ENCODE measurements at places on chromosomes 7 and 10.

- no peak for DNase-seq
Measured at GRCh38 chr7:121448429-121448828, 52.3 kb upstream of the FAM3C start.

DNA sequence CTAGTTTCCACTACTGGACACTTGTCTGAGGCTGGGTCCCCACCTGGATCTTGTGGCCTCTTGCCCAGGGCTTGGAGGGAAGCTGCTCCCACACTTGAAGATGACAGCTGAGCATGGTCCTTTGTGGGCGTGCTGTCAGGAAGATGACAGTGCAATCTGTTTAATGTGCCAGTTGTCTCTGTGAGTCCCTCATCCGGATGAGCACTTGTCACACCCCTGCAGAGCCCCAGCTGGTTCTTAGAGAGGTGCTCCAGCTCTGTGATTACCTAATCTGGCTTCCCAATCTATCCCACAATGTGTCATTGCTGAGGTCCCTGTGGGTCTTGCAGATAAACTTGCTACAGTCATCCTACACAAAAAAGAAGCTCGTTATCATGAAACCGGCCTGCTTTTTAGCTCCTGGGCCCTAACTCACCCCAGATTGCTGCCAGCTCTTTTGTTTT is 34.8 kb upstream of the CCSER2 start:
- no peak for DNase-seq

DNA sequence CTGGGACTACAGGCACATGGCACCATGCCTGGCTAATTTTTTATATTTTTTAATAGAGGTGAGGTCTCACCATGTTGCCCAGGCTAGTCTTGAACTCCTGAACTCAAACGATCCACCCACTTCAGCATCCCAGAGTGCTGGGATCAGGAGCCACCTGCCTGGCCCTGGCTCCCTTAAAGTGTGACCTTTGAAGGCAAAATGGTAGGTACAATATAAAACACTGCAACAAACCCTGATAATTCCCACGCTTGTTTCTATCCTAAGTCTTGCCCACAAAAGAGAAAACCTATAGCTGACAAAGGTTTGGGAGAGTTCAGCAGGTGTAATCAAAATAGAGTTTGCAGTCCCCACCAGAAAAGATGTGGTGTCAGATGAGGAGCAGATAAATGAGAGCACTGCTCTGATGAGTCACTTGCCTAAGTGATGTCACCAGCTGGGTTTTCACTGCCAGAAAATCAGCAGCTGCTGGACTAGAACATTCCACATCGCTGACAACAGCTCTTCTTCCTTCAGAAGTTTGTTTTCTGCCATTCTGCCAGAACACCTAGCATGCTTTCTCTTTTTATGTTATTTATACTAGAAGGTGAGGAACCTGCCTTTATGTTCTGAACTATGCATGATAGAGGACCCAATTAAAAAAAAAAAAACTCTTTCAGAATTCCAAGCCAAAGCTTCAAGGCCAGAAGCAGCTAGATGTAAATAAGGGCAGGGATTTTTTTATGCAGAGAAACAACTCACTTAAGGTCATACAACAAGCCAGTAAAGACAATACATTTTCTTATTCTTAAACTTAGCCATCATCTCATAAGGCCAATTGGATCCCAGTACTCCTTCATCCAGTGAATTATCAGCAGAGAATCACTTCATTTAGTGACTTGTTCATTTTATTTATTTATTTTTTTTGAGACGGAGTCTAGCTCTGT is 18.0 kb downstream of the PURB start:
- DNase-seq, result no peak

DNA sequence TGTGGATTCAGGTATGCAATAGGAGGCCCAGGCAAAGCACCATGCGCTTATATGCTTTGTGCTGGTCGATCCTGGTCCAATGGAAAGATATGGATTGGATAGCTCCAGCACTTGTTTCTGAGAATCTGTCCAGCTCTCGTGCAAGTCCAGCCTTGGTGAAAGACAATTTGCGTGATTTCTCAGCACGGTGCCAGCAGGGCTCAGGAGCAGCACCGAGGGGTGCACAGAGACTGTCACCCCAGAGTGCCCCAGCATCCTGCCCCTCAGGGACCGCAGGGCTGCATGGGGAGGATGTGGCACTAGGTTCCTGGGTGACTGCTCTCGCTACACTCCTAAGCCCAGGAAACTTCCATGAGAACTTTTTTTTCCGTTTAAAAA is 225.2 kb downstream of the WDR37 start:
- no peak for DNase-seq

DNA sequence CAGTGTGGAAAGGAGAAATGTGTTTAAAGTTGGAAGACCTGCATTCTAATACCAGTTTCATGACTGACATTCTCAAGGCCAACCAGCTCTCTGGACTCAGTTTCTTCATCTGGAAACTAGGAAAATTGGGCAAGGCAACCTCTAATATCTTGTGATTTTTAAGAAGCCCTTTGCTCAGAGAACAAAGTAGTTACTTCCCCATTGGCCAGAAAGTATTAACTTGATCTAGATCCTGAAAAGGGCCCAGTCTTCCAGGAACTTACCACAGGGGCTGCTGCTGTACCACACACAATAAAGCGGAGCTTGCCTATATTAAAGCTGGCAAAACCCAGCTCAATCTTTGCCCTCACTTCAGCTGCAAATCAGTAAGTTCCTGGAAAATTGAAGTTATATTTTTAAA is 155.6 kb upstream of the ADO start:
- no peak for DNase-seq

- DNase-seq, result no peak
Measured at GRCh38 chr10:21526860-21527597, 1.5 kb upstream of the SKIDA1 start.

GRCh38 chr7:55050281-55050680 is 31.5 kb downstream of the EGFR start:
- no peak for DNase-seq

DNA sequence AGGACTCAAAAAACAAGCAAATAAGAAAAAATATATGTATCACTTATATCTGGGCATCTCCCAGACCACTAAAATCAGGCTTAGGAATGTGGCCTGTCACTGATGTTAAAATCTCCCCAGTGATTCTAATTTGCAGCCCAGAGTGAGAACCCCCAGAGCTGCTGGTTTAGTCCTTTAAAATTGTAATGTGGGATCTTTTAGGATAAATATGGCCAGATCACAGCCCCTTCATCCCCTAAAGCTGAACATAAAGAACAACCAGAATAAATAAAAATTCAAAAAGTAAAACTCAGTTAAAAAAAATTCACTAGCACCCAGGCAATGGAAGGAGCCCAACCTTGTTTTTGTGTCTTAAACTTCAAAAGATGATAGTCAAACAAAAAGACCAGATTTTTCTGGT is 46.4 kb upstream of the MTURN start:
- no peak for DNase-seq

GRCh38 chr7:130908345-130909160 is 174.5 kb upstream of the KLF14 start:
- DNase-seq, result no peak
